ENCODE measurements at places on chromosomes 13 and 19.
A peak's percentile ranks its signal among the peaks of the same experiment; 100 is the strongest.

GRCh38 chr13:113860665-113861432 is 3.0 kb downstream of the GAS6 start:
- DNase-seq: no peak

- peak; percentile 25 for DNase-seq
Observed at GRCh38 chr13:27481766-27482165, 31.4 kb upstream of the MTIF3 start.

DNA sequence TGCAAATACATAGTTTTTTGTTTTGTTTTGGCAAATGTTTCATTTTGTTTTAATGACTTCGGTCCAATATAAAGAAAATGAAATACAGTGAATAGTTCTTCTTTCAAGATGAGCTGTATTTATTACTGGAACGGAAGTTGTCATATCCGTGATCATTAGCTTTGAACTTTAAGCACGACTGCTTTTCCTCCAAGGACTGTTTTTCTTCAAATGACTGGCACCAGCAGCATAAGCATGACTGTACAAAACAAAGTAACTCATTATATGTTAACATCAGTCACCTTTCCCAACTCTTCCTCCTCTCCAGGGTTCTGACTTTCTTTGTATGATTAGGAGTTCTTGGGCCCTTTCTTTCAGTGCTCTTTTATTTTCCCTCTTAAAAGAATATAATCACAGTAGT is 20.5 kb downstream of the EDNRB start:
- DNase-seq: no peak

DNA sequence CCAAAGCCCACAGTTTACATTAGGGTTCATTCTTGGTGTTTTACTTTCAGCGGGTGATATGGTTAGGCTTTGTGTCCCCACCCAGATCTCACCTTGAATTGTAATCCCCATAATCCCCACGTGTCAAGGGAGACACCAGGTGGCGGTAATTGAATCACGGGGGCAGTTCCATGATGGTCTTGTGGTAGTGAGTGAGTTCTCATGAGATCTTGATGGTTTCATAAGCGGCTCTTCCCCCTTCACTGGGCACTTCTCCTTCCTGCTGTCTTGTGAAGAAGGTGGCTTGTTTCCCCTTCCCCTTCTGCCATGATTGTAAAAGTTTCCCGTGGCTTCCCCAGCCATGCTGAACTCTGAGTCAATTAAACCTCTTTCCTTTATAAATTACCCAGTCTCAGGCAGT is 12.0 kb downstream of the FPR2 start:
- no peak for DNase-seq
